Tibial nerve (tissue), 4 donors: ENCODE measurements at places on chromosomes 5 and 9.

- DNase-seq = no peak
These were observed 91.7 kb downstream of the NTRK2 start for GRCh38 chr9:84761137-84761808.

DNA sequence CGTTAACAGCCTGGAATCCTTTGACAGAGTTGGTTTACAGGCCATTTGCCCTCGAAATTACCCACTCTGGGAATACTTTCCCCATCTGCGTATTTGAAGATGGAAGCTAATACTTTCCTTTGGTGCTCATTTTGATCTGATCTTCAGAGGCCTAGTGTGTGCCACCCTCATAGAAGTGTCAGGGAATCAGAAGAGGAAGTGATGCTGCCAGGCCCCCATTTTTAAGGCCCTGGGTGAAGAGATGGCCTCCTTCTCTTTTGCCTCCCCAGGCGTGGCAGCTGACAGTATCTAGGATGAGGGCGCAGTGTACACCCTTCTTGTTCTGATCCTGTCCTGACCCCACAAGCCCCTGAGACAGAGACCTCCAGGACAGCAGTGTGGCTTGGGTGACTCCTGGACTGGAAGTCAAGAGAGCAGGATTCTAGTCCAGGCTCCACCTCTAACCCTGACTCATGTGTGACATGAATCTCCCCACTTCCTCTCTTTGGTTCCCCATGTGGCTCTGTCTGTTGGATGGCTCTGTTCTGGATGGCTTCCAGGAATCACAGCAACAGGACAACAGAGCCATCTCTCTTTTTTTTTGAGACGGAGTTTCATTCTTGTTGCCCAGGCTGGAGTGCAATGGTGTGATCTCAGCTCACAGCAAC, 27.8 kb downstream of the CSF1R start:
- DNase-seq = peak; percentile 48

DNA sequence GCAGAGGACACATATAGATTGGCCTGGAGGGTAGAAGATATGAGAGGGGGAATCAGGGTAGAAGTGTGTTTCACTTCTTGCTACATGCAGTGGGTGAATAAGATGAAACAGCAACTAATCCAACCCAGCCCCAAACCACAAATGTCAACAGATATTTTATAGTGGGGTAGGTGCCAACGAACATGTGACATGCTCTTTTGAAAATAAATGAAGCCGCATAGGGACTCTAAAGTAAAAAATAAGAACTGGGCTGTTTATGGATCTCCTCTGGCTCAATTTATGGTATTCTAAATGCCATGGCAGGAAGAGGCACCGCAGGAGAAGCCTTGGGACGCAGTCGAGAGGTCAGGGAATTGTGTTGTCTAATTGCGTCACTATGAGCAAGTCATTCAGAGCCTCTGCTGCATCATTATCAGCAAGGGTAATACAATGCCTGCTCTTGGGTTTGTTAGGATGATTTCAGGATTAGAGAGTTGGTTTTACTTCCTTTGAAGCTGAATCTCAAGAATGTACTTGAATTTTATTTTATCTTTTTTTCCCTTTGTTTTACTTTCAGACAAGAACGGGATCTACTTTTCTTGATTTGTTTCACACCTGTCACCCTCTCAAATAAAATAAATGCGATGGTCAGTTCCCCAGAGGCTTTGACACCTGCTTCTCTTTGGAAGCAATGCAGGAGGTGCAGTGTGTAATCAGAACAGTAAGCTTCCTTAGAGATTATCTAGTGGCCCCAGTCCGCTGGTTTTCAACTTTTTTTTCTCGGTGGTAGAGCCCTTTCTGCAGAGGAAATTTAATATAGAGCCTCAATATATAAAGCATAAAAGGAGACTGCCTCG, 375.6 kb upstream of the CLINT1 start:
- DNase-seq = no peak

DNA sequence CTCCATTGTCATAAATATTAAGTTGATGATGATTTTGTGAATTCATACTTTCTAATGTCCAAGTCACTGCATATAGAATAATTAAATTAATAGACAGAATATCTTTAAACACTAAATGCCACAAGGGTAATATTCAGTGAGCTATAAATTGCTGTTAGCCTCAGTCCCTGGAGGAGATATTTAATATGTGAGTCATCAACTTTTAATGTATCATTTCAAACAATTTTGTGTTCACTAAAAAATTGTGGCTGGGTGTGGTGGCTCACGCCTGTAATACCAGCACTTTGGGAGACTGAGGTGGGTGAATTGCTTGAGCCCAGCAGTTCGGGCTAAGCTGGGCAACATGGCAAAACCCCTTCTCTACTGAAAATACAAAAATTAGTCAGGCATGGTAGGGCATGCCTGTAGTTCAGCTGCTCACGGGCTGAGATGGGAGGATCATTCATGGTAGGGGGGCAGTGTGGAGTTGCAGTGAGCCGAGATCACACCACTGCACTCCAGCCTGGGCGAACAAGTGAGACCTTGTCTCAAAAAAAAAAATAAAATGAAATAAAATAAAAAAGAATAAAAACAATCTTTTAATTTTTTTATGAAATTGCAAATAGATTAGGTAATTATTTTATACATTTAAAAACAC, 717.3 kb upstream of the CHD1 start:
- no peak for DNase-seq

- no peak for DNase-seq
These were observed 434.5 kb downstream of the KDM4C start for GRCh38 chr9:7192266-7192665.

DNA sequence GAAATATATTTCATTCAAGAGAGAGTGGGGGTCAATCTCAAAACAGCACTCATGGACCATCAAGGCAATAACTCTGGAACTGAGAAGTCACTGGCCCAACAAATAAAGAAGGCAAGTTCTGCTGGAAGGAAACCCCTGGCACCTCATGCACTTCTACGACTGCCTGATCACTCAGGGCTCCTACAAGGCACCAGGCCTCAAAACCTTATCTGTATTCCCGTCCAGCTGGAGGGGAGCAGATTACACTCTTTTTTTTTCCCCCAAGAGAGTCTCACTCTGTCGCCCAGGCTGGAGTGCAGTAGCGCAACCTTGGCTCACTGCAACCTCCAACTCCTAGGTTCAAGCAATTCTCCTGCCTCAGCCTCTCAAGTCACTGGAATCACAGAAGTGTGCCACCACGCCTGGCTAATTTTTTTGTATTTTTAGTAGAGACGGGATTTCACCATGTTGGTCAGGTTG, 49.9 kb downstream of the P4HA2 start:
- DNase-seq = no peak

DNA sequence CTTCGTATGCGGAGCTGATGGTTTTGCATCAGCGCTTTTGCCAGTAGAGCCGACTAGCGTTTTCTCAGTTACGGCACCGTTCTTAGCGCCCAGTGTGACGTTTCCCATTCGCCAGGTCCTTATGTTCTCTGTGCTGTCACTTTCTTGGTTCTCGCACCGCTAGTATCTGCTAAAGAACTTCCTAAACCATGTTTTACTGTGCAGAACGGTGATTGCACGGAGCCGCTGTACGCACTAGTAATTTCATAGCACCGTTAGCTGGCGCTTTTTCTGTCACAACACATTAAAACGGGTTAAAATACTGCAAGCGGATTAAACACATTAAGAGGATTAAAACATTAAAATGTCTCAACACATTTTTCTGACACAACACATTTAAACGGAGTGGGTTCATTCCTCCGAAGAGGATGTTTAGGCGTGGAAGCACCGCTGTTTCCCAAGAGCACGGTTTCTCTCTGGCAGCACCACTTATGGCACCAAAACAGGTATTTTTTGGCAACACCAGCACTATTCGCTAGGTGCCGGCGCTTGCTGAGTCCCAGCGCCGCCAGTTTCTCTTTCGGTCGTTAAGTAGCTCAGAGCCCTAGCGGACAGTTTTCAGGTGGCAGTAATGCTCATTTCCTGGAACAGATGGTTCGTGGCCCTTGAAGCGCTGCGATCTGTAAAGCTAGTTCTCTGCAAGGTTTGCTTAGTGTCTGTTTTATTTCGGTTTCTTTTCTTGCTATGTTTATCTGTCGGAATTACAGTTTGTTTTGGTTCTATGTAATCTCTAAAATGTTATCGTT, 20.3 kb downstream of the ANXA2R start:
- no peak for DNase-seq

DNA sequence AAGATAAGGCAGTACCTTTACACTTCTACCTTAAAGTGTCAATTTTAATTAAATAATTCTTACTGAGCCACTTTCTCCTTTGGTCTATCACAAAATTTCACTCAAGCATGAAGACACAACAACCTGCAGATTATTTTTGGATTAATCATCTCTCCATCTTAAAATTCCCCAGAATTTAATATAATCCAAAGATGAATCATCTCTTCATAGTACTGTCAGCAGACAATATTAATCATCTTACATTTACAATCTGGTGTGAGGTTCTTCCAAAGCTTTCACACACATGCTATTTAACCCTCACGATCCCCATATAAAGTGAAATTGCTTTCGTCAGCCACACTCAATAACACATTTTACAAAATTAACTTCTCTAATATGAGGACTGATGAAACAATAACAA, 43.0 kb downstream of the LHFPL2 start:
- DNase-seq = no peak

DNA sequence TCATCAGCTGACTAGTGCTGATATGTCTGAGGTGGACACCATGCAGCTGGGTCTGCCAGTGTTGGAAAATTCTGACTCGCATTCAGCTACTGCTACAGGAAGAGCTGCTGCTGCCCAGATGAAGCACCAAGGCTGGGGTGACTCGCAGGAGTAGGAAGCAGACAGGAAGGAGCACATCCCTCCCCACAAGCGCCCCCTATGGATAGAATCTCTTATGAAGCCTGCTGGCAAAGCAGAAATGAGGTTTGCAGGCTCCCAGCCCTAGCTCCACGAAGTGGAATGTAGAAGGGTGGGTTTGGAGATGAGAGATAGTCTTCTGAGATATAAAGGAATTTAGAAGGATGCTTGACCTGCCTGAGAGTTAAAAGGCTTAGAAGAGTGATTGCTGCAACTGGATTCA, 443.0 kb downstream of the ACTL7B start:
- no peak for DNase-seq

- peak; percentile 55 for DNase-seq
These were observed 413 bp downstream of the JADE2 start for GRCh38 chr5:134525683-134526482.

DNA sequence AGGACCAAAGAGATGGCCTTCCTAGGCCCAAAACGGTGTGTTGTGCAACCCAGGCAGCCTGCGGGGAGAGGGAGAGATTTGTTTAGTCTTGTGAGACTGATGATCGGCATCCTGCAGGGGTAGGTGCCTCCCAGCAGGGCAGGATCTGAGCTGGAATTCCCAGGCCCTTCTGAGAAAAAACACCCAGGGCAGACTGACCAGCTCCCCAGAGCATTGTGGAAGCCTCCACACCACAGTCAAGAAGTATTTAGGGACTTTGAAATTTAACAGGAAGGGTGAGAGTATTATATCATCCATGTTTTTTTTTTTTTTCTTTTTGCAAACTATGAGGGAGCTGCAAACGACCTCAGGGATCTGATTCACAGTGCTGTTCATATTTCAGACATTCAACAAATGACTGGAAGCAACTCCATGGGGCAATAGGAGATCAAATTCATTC, 104.5 kb upstream of the LHFPL2 start:
- DNase-seq = no peak

GRCh38 chr5:31733371-31733770, 94.4 kb downstream of the PDZD2 start:
- no peak for DNase-seq

- no peak for DNase-seq
These were observed 1428.2 kb downstream of the CDH12 start for GRCh38 chr5:21424907-21425306.

DNA sequence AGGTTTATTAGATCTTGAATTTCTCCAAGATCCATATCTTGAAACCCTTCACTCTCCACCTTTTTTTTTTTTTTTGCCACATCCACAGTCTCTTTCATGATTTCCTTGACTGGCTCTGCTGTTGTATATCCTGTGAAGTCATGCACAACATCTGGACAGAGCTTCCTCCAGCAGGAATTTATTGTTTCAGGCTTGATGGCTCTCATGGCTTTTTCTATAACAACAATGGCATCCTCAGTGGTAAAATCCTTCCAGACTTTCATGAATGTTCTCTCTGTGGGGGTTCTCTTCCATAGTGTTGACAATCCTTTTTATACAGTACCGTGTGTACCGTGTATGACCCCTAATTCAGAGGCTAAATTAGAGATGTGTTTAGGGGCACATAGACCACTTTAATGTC, 24.0 kb downstream of the RANBP17 start:
- DNase-seq = no peak

- DNase-seq = no peak
These were observed 1059.8 kb upstream of the DMAC1 start for GRCh38 chr9:8859416-8859815.

- DNase-seq = no peak
These were observed 238.0 kb upstream of the PTGER4 start for GRCh38 chr5:40441733-40442132.

DNA sequence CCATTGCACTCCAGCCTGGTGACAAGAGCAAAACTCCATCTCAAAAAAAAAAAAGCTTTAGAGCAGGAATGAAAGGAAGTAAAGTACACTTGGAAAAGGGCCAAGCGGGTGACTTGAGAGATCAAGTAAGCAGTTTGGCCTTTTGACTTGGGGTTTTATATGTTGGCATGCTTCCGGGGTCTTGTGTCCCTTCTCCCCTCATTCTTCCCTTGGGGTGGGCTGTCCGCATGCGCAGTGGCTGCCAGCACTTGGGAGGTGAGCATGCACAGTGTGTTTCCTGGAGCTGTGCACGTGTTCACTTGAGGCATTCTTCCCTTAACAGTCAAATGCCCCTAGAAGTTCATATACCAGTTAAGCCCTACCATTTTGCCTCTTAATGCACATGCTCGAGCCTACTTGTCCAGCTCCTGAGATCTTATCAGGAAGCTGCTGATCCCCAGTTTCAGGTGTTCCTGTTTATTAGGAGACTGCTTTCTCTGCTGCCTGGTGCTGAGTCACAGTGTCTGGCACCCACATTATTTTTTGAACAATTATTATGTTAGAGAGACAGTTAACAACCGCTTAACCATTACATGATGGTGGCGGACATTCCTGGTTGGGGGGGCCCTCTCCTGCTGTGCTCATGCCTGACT, 32.6 kb upstream of the PRRC2B start:
- DNase-seq = peak; percentile 28

DNA sequence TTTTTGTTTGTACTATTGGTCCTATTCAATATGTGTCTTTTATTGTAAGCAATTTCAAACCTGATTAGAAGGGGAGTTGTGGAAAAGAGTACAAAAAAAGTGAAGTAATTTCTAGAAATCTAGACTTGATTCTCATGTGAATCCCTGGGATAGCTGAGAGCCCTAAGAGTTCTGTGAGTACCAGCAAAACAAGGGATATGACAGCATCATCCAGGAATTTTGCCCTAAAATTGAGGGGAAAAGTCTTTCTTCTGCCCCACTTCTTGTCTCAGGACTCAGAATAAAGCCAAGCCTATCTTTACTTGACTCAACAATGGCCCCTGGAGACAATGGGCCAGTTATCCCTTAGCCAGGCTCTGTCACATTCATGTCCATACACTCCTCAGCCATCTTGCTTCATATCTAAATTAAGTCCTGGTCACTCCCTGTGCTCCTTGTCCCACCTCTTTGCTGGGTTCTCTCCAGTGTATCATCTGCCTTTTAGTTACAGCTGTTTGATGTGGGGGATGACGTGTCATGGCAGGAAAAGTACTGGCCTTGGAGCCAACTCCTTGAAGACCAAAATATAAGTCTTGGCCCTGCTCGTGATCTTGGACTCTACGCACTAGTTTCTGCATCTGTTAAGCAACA, 81.2 kb downstream of the ADAMTS12 start:
- DNase-seq = no peak
